Foreskin melanocyte (primary cell): ENCODE measurements at places on chromosomes 2 and 18.

GRCh38 chr2:172095146-172095904 is 7.4 kb downstream of the DLX2 start:
- no peak for DNase-seq

GRCh38 chr2:51723691-51724090 is 691.8 kb upstream of the NRXN1 start:
- DNase-seq = no peak

DNA sequence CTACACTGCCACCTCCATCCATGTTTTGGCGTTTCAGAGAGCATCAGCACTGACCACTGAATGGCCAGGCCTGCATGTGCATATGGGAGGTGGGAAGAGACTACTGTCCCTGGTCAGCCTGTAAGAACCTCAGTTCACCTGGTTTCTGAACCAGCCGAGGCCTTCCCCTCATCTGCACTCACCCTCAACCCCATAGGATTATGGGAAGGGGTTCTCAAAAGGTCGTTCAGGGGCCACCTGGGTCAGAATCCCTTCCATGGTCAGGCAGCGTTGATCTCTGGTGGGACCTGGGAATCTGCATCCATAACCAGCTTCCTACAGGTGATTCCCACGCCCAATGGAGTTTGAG is 36.7 kb downstream of the TET3 start:
- no peak for DNase-seq

DNA sequence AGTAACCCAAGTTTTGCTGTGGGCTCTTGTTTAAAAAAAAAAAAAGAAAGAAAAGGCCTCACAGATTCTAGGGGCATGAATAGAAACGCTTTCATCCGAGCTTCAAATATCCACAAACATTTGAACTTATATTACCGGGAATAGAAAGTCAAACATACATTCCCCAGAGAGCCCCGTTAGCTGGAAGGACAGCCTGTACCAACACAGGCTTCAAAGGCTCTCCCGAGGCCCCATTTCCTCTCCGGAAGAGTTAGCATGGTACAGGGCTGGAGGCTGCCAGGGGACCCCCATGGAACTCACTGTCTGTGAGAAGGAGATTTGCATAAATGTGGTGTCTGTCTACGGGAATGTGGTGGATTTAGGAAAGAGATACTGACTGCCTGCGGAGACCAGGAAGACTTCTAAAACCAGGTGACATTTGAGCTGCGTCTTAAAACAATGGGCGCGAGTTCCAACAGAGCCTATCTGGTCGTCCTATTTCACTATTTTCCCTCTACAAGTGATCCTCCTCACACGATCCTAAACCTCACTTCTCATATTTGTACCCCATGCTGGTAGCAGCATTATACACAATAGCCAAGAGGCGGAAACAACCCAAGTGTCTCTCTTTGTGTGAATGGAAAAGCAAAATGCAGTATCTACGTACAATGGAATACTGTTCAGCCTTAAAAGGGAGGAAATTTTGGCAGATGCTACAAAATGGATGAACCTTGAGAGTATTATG is 820 bp upstream of the MATN3 start:
- peak; percentile 32 for DNase-seq

GRCh38 chr18:34758378-34758948 is 48.4 kb downstream of the DTNA start:
- no peak for DNase-seq

DNA sequence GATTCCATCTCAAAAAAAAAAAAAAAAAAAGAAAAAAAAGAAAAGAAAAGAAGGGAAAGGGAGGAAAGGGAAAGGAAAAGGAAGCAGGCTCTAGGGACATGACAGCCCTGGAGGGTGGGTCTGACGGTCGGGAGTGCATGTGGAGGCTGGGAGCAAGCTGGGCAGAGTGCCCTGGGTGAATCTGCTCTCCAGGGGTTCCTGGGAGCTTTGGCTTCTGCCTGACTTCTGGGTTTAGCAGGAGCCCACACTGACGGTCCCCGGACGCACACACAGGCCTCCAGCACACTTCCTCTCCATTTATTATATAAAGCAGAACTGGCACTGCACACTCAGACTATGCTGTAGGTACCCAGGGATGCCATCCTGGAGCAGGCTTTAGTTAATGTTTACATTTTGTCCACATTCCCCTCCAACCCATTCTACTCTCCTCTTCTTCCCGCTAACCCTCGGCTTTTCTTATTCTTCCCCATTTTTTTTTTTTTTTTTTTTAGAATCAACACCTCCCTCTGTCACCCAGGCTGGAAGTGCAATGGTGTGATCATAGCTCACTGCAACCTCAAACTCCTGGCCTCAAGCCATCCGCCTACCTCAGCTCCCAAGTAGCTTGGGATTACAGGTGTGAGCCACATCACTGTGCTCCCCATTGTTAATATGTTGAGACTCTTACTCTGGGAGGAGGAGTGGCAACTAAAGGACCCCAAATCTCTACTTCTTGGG is 151.1 kb upstream of the SLC1A4 start:
- DNase-seq = no peak

DNA sequence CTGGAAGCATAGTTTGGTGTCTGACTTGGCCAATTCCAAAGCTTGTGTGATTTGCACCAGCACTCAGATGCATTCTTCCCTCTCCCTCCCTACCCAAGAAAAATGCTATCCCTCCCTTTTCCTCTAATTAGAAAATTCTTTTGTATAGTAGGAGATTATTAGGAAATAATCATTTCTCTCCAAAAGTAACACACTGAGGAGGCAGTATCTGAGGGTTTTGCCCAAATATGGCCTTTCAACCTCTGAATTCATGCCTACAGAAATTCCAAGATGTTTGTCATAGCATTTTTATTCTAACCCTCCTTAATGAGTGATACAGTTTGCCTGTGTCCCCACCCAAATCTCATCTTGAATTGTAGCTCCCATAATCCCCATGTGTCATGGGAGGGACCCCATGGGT is 5.0 kb upstream of the TMEM18 start:
- no peak for DNase-seq

GRCh38 chr2:220300806-220301205 is 673.4 kb downstream of the SLC4A3 start:
- DNase-seq = no peak

GRCh38 chr2:146754606-146755005 is 1090.2 kb upstream of the ACVR2A start:
- DNase-seq = no peak

DNA sequence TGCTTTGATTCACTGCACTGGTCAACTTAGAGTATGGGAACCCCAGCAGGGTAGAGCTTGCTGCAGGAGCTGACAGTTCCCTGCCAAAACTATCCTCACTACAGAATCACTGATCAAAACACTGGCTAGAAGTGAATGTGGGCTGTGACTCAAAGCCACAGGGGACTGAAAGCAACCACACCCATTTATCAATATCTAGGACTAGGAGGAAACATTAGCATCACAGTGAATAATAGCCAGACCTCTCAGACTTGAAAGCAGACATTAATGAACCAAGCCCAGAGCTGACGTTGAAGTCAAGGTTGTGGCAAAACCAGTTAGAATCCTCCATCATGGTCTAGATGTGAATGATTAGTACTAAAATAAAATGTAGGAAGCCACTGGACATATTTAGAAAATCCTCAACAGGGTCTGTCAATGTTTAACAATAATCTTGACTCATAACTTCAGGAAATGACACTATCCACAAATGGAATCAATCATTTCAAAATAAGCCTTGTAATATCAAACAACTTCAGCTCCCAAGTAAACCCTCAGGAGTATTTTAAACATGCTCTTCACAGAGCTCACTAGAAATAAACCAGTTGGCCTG is 131.4 kb downstream of the CDH20 start:
- no peak for DNase-seq

- DNase-seq = no peak
Observed at GRCh38 chr2:170660409-170660808, 54.7 kb upstream of the SP5 start.

DNA sequence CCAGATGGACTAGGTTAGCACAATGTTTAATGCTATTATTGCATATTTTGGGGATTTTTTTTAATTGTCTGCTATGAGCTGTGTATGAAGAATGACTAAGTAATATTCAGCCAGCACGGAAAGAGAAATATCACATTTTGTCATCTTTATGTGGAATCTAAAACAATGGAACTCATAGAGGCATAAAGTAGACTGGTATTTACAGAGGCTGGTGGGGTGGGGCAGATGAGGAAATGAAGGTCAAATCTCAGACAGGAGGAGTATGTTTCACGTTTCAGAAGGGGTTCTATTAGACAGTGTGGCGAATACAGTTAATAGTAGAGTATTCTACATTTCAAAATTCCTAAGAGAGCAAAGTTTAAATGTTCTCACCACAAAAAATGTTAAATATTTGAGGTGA is 4.7 kb downstream of the CDH19 start:
- DNase-seq = peak; percentile 80

DNA sequence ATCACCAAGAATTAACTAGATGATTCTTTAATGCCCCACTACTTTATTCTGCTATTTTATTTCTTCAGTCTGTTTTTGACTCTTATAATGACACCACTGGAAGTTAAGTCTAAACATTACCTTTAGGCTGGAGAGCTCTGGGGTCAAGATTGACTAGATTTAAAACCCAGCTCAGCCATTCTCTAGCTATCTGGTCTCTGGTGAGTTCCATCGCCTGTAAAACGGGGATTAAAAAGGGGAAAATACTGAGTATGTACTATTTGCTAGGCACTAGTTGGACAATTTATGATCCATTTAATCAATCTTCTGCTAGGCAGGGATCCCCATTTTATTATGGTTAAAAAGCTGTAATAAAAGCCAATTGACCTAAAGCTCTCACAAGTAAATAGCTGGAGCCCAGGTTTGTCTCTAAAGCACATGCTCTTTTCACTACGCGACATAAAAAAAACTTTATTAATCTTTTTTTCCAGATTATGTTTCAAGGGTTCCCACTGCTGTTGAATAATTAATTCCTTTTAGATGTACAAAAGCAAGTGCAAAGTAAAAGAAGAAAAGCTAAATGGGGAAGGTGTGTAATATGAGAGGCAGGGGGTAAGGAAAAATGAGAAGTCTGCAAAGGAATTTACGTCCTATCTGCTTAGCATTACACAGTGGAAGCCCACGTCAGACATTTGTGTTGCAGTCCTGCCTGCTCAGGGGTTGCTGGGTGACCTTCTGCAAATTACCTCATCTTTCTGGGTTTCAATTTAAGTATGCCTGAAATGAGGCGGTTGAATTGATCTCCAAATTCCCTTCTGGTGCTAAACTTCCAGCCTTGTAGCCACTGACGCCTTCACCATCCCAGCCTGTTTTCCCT is 918 bp upstream of the NABP1 start:
- no peak for DNase-seq

- no peak for DNase-seq
Observed at GRCh38 chr2:75493230-75493629, 67.5 kb downstream of the EVA1A start.

DNA sequence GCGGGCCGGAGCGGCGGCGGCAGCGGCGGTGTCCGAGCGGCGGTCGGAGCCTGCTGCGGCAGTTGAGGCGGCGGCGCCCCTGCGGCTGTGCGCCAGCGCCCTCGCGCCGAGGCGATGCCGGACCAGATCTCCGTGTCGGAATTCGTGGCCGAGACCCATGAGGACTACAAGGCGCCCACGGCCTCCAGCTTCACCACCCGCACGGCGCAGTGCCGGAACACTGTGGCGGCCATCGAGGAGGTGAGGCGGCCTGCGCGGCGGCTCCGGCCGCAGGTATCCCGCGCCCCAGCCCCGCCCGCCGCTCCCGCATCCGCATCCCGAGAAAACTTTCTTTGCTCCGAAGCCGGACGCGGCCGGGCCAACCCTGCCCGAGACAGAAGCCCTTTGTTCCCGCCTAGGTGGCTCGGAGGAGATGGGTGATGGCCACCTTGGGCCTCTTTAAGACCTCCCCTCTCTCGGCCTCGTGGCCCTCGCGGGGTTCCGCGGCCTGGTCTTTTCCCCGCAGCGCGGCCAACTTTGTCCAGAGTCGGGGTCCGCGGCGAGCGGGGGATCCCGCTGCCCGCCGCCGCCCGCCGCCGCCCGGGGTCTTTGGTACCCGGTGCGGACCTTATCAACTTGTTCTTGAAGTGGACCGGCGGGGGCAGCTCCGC is 504 bp downstream of the ASAP2 start:
- DNase-seq = no peak
